ENCODE measurements at places on chromosomes 2 and 18.
A peak's percentile ranks its signal among the peaks of the same experiment; 100 is the strongest.

DNA sequence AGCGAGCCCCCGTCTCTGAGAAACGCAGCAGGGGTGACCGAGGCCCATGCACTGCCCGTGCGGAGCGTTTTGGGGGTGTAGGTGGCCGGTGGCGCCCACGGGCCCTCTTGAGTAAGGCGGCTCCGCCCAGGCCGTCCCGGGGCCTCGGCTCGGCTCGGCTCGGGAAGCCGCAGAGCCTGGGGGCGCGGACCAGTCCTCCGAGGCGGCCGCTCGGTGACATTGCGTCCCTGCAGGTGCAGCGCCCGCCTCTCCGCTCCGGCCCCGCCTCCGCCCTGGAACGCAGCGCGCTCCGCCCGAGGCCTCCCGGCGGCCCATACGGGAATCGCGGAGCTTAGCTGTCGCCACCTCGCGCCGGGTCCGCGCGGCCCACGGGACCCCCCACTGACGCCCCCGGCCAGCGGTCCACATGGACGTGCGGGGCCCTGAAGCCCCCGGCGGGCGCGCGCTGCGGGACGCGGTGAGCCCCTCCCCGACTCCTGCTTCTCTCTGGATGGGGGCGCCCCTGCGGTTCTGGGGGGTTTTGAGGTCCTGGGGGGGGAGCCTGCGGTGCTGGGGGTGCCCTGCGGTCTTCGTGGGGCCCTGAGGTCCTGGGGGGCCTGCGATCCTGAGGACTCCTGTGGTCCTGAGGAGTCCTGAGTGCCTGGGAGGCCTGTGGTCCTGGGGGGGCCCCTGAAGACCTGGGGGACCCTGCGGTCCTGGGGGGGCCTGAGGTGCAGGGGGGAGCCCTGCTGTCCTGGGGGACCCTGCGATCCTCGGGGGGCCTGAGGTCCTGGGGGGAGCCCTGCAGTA lies at the start of gene HSBP1L1:
HSBP1L1 (plus strand) TSS at position 314 of the 789 bp plus-strand sequence; CDS start at position 407, 93 bp downstream.
- peak within 1 kb of the TSS; percentile 62 for H3K4me3 ChIP-seq
- H3K36me3 ChIP-seq: no peaks in the 10 kb centered on the region
- H3K4me1 ChIP-seq: peaks cover 3% of the 10 kb centered on the region
- peak within 1 kb of the TSS; percentile 51 for H3K27ac ChIP-seq

GRCh38 chr2:226652983-226653765 lies 146.4 kb downstream of the IRS1 start:
- no peaks in the 10 kb centered on the region for H3K36me3 ChIP-seq
- H3K27me3 ChIP-seq: no peaks in the 10 kb centered on the region
- DNase-seq: no peak
- no peak overlapping the region for H3K4me3 ChIP-seq
- no peaks in the 10 kb centered on the region for H3K4me1 ChIP-seq
- H3K27ac ChIP-seq: no peak overlapping the region

DNA sequence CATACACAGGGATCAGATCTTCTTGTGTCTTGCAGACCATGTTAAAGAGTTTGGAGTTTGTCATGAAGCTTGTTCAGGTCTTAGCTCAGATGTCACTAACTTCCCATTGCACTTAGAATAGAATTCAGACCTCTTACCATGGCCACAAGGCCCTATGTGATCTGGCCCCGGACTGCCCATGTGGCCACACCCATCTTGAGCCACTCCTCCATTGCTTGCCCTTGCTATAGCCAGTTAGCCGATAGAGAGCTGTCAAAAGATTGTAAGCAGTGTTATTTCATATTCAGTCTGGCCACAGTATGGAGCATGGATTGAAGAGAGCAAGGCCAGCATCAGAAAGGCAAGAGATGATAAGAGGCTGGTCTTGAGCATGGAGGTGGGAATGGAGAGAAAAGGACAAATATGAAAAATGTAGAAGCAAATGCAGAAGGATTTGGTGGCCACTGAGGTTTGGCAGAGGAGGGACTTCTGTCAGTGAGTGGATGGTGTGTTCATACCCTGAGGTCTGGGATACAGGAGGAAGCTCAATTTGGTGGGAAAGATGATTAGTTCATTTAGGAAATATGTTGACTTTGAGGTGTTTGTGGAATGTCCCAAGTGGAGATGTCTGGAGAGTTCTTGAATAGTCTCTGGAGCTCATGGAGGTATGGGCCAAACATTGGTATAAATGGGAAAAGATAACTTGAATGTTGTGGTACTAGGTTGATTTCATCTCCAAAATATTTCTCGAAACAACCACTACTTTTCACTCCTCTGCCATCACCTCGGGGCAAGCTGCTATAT lies 10.6 kb downstream of the DGUOK start:
- no peak overlapping the region for H3K27ac ChIP-seq
- no peak overlapping the region for H3K4me3 ChIP-seq
- peaks cover 13% of the 10 kb centered on the region for H3K4me1 ChIP-seq
- DNase-seq: no peak
- H3K27me3 ChIP-seq: no peaks in the 10 kb centered on the region
- H3K36me3 ChIP-seq: peaks cover 27% of the 10 kb centered on the region

GRCh38 chr2:190742431-190742830 lies 93.5 kb downstream of the NAB1 start:
- no peak overlapping the region for H3K4me3 ChIP-seq
- no peaks in the 10 kb centered on the region for H3K27me3 ChIP-seq
- no peak overlapping the region for H3K27ac ChIP-seq
- no peaks in the 10 kb centered on the region for H3K36me3 ChIP-seq

DNA sequence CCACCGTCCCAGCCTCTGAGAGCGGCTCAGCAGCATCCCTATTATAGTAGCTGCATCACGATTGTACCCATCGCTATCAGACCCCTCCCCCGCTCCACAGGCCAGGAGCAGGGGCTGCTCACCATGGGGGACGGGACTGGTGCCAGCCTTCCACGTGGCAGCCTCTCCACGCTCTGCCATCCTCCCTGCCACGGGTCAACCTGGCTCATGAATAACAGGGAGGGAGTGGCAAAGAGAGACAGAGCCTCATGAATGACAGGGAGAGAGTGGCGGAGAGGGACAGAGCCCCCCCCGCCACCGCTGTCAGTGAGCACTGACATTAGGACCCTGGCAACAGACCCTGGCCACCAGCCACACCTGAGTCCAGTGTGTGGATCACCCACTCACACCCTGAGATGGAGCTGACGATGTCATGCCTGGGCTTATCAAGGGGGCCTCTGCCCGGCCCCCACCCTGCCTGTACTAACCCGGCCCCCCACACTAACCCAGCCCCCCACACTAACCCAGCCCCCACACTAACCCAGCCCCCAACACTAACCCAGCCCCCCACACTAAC lies 16.9 kb downstream of the CROCC2 start:
- no peak overlapping the region for H3K27ac ChIP-seq
- no peaks in the 10 kb centered on the region for H3K27me3 ChIP-seq
- H3K4me1 ChIP-seq: no peaks in the 10 kb centered on the region

GRCh38 chr2:44136252-44136651 lies 32.4 kb upstream of the PPM1B start:
- H3K27ac ChIP-seq: no peak overlapping the region
- no peak for DNase-seq
- H3K4me3 ChIP-seq: no peak overlapping the region
- no peaks in the 10 kb centered on the region for H3K36me3 ChIP-seq
- H3K27me3 ChIP-seq: no peaks in the 10 kb centered on the region
- no peaks in the 10 kb centered on the region for H3K4me1 ChIP-seq

- DNase-seq: no peak
- H3K36me3 ChIP-seq: no peaks in the 10 kb centered on the region
- no peak overlapping the region for H3K27ac ChIP-seq
- no peak overlapping the region for H3K4me3 ChIP-seq
Measured at GRCh38 chr2:42928161-42928691, 135.8 kb upstream of the HAAO start.

GRCh38 chr18:70499218-70499691 lies 210.4 kb downstream of the SOCS6 start:
- H3K27me3 ChIP-seq: no peaks in the 10 kb centered on the region
- H3K4me3 ChIP-seq: no peak overlapping the region
- DNase-seq: no peak
- no peaks in the 10 kb centered on the region for H3K36me3 ChIP-seq

GRCh38 chr18:75860166-75860565 lies 432.7 kb upstream of the SMIM21 start:
- H3K27ac ChIP-seq: no peak overlapping the region
- no peaks in the 10 kb centered on the region for H3K36me3 ChIP-seq
- no peak overlapping the region for H3K4me3 ChIP-seq
- no peaks in the 10 kb centered on the region for H3K27me3 ChIP-seq
- H3K4me1 ChIP-seq: no peaks in the 10 kb centered on the region
- DNase-seq: no peak

DNA sequence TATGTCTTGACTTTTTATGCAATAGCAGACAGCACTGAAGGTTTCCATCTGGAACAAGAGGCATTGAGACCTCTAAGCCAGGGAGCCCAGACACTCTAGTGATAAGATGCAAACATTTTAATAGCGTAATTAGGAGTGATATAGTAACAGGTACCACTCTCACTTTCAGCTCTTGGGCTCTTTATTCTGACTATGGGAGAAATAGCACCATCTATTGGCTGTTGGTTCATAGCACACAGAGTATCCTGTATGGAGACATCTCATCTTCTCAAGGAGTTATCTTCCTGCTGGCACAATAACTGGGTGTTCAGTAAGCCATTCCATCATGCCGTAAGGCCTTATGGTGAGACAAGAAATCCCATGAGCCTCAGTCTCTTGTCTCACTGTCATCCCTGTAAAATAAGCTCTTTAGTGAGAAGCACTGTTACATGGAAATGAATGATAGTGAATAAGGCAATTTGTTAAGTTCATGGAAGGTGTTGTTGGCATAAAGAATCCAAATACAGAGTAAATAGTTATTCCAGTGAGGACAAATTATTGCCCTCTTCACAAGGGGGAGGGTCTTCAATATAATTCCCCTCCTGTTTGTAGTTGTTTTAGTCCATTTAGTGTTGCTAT lies 48.3 kb downstream of the THUMPD2 start:
- no peaks in the 10 kb centered on the region for H3K4me1 ChIP-seq
- no peak overlapping the region for H3K4me3 ChIP-seq
- no peaks in the 10 kb centered on the region for H3K27me3 ChIP-seq
- H3K27ac ChIP-seq: no peak overlapping the region

DNA sequence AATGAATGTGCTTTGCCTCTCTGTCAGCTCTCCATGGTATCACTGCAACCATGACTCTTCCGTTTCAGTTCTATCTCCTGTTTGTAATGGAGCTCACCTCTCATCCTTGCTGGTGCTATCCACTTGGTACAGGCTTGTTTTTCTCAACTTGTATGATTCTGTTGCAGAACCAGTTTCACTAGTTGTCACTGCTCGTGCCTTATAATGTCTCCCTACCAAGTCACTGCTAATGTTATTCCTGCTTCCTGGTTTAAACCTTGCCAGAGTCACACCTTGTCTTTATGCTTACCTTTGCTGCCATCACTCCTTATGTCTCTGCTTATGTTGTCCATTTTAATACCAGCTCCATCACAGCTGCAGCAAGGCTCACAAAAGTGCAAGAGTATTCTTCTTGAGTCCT lies 1191.0 kb upstream of the LRRTM1 start:
- no peaks in the 10 kb centered on the region for H3K36me3 ChIP-seq
- H3K4me1 ChIP-seq: no peaks in the 10 kb centered on the region
- H3K27ac ChIP-seq: no peak overlapping the region
- no peak for DNase-seq
- no peaks in the 10 kb centered on the region for H3K27me3 ChIP-seq

- no peak for DNase-seq
- no peaks in the 10 kb centered on the region for H3K36me3 ChIP-seq
- H3K4me3 ChIP-seq: no peak overlapping the region
- no peaks in the 10 kb centered on the region for H3K27me3 ChIP-seq
- H3K4me1 ChIP-seq: no peaks in the 10 kb centered on the region
- H3K27ac ChIP-seq: no peak overlapping the region
Measured at GRCh38 chr2:217695033-217695520, 307.7 kb downstream of the TNS1 start.

- no peaks in the 10 kb centered on the region for H3K4me1 ChIP-seq
- no peaks in the 10 kb centered on the region for H3K36me3 ChIP-seq
- H3K27me3 ChIP-seq: no peaks in the 10 kb centered on the region
- H3K4me3 ChIP-seq: no peak overlapping the region
- H3K27ac ChIP-seq: no peak overlapping the region
Measured at GRCh38 chr18:36440614-36441013, 143.1 kb downstream of the FHOD3 start.

- H3K4me3 ChIP-seq: no peak overlapping the region
- H3K27ac ChIP-seq: no peak overlapping the region
- no peaks in the 10 kb centered on the region for H3K4me1 ChIP-seq
- no peaks in the 10 kb centered on the region for H3K36me3 ChIP-seq
Measured at GRCh38 chr2:174763780-174764179, 492 bp downstream of the CHRNA1 start.

DNA sequence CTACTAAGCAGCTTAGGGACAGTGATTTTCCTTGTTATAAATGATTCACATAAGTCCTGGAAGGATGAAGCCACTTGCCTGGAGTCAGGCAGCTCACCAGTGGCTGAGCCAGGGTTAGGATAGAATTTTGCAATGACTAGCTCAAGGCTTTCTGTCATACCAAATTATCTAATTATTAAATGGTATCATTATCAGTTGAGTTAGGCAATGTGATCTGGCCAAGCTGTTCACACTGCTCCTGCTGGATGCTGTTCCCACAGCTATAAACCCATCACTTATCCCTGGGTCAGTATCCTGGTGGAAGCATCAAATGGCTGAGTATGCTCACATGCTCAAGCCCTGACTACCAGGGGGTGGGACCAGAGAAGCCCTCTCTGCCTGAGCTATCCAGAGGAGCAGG lies 235.2 kb downstream of the MTX2 start:
- no peak overlapping the region for H3K27ac ChIP-seq
- no peak for DNase-seq
- no peaks in the 10 kb centered on the region for H3K27me3 ChIP-seq
- no peaks in the 10 kb centered on the region for H3K36me3 ChIP-seq

DNA sequence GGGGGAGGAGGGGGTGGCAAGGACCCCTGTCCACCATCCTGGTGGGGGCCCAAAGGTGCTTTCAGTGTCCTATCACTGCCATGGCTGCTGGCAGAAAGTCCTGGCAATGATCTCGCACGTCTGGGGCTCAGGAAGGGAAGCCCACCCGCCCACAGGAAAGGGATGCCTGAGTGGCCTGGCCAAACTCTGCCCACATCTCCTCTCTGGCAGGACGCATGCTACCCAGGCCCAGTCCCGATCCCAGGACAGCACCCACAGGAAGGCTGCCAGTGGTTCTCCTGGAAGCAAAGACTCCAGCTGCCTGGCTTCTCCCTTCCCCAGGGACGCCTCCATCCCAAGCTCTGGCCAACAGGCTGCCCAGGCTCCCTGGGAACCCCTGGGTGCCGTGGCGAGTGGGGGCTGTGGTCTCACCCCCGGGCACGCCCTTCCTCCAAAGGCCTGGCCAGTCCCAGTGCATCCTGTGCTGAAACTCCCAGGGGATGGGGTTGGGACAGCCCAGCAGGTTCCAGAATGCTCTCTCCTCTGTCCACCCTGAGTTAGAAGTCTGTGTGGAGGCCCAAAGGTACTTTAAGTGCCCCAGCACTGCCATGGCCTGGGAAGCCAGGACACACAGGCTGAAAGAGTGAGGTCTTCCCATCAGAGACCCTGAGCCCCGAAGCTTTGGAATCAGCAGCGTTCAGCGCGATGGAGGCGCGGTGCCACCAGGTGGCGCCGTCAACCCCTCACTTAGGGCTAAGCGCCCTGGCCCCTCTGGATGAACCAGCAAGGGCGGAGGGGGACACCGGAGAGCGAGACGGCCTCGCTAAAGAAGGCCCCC lies 29.8 kb upstream of the TAF1B start:
- DNase-seq: peak; percentile 42
- peaks cover 6% of the 10 kb centered on the region for H3K4me1 ChIP-seq
- no peaks in the 10 kb centered on the region for H3K36me3 ChIP-seq
- H3K27ac ChIP-seq: no peak overlapping the region
